ENCODE measurements at places on chromosomes 12 and 14.

DNA sequence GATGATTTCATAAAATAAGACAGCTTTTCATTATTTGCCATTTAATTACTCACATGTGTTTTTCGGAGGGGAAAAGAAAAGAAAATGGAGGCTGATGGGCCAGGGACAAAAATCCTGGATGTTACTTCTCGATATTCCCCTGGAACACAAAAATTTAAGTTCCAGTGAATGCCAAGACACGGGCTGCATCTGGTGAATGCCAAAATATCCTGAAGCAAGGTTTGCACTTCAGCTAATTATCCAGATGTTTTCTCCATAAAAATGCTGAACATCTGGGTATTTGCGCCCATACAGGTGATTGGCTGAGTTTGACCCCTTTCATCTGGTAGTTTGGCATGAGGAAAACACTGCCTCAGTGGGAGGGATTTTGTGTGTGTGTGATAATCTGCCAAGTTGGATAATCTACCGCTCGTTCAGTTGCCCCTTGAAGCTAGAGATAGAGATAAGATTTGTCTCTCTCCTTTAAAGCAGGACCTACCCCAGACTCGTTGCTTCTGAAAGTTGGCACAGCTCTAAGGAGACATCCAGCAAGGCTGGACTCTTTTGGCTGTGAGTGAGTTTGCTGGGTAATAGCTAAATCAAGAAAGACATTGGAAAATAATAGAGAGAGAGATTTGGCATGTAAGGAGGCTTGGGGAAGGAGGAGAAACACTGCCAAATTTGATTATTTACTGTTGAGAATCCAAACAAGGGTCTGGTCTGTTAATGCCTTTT lies 390.0 kb downstream of the EGLN3 start:
- no peak for DNase-seq

GRCh38 chr14:24673534-24674203 lies 39.7 kb upstream of the GZMB start:
- no peak for DNase-seq

- DNase-seq = no peak
Measured at GRCh38 chr12:23576372-23576771, 373.1 kb downstream of the SOX5 start.

GRCh38 chr14:72284176-72284575 lies 351.9 kb downstream of the RGS6 start:
- no peak for DNase-seq

- peak; percentile 16 for DNase-seq
Measured at GRCh38 chr12:40942326-40942725, 245.8 kb upstream of the PDZRN4 start.

- DNase-seq = peak; percentile 93
Measured at GRCh38 chr12:11958221-11959091, 112.3 kb upstream of the BCL2L14 start.

DNA sequence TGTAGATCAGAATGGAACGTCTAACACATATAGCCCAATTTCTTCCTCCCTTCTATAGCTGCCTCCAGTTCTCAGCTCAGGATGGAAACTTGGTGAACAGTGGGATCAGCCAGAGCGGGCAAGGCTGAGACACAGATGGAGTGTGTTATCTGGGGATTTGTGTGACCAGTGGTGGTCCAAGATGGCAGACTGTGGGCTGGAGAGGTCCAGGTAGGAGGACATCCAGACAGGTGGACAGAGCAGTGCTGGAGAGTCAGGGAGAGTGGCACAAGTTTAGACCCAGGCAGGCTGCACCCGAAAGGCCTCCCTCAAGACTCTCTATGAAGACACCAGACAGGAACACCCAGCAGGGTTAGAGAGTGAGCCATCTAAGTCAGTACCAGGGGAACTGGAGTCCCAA lies 116.1 kb upstream of the CPSF6 start:
- DNase-seq = no peak

DNA sequence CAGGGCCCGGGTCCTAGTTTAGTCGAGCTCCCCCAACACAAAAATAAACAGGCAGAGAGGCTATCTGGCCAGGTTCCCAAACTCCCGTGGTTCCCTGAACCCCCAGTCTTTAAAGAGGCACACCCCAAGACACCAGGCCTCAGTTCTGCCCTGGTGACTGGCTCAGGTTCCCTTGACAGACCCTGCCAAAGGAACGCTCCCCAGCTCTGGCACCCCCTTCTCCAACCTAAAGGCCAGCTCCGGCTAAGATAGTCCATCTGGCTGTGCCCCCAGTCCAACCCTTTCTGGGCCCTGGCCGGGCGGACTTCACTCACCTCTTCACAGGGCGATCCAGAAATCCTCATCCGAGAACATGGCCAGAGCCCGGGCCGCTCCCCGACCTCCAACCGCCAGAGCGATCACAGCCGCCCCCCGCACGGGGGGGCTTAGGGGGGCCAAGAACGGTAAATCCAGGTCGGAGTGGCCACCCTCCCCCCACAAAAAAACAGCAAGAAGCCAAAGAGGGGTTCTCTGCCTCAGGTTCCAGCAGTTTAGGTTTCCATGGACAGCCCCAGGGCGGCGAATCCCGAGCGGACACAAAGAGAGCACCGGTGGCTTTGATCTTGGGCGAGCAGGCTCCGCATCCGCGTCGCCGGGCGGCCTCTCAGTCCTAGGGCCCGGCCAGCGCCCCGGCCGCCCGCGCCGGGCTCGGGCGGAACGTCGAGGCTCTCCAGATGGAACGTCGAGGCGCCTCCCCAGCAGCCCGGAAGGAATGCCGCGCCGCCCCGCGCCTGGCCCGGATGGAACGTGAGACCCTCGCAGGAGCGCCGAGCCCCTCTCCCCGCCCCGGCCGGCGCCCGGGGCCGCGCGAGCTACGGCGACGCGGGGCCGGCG lies 1.1 kb downstream of the KMT2D start:
- no peak for DNase-seq

- DNase-seq = no peak
Measured at GRCh38 chr14:81211844-81212243, 8.9 kb downstream of the GTF2A1 start.

DNA sequence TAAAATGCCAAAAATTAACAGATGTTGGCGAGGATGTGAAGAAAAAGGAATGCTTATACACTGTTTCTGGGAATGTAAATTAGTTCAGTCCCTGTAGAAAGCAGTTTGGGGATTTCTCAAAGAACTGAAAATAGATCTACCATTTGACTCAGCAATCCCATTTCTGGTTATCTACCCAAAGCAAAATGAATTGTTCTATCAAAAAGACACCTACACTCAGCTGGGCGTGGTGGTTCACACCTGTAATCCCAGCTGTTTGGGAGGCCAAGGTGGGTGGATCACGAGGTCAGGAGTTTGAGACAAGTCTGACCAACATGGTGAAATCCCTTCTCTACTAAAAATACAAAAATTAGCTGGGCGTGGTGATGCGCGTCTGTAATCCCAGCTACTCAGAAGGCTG lies 279.3 kb upstream of the PDE3A start:
- DNase-seq = no peak

DNA sequence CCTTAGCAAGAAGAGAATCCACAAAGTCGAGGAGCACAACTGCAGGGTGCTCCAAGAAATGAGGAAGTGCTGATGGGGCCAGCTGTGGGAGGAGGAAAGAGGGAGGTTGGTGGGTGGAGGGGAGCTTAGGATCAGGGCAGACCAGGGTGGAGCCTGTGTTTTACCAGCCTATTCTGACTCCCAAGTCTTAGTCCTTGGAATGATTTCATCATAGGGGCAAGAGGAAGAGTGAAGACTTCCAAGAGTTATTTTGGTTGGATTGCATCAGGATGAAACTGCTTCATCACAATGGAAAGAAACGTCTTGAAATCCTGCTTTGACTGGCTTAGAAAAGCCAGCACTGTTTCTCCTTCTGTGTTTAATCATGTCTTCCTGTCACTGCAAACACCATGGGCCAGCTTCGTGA lies 194.0 kb downstream of the DPF3 start:
- peak; percentile 89 for DNase-seq

DNA sequence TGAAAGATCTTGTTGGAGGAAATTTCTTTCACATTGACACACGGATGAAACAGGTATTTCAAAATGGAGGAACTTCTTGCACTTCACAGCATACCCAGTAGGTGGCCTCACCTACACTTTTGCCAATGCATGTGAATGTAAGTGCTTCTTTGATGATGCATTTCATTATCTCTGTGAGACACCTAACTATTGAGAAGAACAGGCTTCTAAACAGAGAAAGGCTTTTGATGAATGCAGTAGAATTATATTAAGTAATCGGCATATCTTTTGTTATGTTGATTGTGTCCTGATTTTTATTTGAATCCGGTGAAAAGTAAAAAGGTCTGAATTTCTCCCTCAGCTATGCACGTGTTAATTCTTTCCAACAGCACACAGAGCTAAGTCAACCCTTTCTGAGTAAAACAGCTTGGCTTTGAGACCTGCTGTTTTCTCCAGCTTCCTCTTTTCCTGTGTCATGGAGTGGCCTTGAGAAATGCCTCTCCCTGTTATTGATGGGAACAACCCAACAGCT lies 399.0 kb downstream of the NAV3 start:
- no peak for DNase-seq

GRCh38 chr14:23570806-23571483 lies 3.4 kb upstream of the AP1G2 start:
- no peak for DNase-seq

- no peak for DNase-seq
Measured at GRCh38 chr12:49553512-49554088, 14.3 kb downstream of the MCRS1 start.

DNA sequence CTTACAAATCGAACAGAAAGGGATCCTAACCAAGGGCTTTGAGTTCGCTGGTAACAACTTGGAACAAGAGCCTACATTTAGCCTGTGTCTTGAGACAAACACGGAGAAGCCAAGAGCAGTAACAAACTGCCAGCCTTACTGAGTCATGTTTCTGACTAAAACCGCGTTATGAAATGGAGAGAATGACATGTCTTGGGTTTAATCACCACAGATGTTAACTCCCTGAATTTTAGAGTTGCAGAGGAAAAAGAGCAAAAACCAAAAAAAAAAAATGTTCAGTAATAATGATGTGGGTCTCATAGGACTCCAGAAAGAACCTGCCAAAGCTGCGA lies 1.0 kb downstream of the BLTP3B start:
- peak; percentile 81 for DNase-seq

DNA sequence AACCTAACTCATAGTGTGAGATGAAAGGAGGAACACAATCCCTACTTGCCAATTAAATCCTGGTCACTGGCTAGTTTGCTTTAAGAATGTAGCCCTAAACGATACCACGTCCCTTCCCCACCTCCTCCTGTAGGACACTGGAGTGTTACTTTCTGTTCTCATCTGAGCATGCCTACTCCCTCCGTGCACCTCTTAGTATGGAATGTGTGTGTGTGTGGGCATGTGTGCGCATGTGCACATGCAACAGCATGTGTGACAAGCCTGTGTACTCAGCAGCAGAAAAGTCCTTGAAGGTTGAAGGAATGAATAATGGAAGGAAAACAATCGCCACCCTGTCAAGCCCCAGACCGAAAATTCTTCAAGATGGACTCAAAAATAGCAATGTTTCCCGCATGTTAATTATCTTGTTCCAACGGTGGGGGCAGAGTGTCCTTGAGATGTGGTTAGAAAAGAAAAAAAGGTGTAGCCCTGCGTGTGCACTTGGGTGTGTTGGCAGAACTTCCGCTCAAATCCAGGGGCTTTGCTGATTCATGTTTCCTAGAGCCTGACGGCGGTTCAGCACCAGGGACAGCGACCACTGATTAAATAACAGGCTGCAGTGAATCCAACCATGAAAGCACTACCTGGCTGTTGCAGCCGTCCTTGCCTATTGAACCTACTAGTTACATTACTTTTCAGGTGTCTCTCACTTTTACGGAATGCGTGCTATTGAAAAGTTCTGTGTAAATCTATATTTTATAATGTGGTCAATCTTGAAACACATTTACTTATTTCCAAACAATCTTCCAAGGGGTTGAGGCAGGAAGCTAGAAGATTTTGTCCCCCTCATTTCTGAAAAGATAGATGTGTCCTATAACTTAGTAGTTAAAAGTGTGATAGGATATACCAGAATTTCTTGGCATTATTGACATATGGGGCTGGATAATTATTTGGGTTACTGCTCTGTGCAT lies 79.8 kb downstream of the SRRM4 start:
- no peak for DNase-seq

- DNase-seq = no peak
Measured at GRCh38 chr12:6360578-6361490, 14.5 kb downstream of the SCNN1A start.

GRCh38 chr14:65173973-65174693 lies 71.8 kb upstream of the MAX start:
- no peak for DNase-seq

GRCh38 chr14:33647385-33647786 lies 303.5 kb downstream of the EGLN3 start:
- peak; percentile 96 for DNase-seq

GRCh38 chr14:93219103-93219726 lies 12.2 kb downstream of the UBR7 start:
- DNase-seq = no peak

DNA sequence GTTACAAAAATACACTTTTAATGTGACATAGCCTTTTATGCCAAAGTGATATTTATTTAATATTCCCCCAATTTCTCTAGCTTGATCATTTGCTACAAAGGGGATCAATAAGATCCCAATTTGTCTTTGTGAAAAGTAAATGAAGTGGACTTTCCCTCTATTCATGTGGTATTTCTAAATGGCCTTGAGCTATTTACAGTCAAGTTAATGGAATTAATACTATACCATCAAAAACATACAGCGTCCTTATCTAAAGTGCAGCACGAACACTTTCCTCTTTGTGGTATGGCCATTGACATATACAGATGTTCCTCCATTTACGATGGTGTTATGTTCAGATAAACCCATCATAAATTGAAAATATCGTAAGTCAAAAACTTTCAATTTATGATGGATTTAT lies 23.2 kb downstream of the CFL2 start:
- DNase-seq = no peak

DNA sequence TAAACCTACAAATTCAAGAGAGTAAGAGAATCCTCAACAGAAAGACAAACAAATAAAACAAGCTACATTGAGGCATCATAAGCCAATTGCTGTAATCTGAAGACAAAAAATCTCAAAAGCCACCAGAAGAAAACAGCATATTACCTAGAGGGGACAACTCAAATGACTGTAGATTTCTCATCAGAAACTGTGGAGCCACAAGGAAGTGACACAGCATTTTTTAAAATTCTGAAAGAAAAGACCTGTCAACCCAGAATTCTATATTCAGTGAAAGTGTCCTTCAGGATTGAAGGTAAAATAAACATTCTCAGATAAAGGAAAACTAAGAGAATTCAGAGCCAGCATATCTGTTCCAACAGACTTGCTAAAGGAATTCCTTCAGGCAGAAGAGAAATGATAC lies 147.8 kb upstream of the DHRS4 start:
- DNase-seq = no peak

- DNase-seq = no peak
Measured at GRCh38 chr14:101082436-101083384, 179.2 kb upstream of the RTL1 start.

DNA sequence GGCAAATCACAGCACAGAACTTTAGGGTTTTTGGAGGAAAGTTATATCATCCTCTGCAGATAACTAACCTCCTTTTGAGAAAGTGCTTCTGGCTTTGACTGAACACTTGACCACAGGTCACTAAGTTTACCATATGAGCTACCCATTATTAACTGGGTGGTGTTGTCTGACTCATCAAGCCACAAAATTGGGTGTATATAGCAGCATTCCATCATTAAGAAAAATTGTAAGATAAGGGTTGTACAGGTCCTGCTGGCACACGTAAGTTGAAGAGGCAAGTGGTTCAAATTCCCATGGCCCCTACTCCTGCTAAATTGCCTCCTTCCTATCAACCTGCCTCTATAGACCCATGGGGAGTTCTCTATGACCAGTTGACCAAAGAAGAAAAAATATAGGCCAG lies 39.5 kb downstream of the L2HGDH start:
- DNase-seq = no peak
